ENCODE measurements at places on chromosomes 7 and 10. TPM values are rescaled to one million over a fixed set of nuclear protein-coding genes. Genes with fewer than 3 reads are reported as not detected.

DNA sequence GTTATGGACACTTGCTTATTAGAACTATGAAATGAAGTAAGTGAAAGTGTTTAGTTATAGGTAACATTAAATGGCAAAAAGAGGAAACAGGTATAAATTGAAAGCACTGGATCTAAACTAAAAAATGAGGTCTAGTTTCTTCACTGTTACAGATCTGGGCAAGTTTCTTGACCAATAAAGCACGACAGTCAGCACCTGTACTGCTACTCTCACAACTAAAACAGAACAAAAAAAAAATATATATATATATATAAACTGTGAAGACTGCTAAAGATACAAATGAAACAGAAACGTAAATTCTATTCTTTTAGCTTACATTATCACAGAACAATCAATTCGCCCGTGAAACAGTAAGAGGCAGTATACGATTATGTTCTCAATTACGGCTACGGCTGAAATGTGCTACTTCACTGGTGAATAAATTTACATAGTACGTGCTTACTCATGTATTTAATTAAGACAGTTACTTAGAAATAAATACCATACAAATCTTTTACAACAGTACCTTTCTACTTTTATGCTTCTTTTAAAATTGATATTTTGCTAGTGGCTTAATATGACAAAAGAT is 4.2 kb downstream of the AHR start:
- no peak for DNase-seq

The GPR22 gene
- 102 TPM for total RNA-seq

DNA sequence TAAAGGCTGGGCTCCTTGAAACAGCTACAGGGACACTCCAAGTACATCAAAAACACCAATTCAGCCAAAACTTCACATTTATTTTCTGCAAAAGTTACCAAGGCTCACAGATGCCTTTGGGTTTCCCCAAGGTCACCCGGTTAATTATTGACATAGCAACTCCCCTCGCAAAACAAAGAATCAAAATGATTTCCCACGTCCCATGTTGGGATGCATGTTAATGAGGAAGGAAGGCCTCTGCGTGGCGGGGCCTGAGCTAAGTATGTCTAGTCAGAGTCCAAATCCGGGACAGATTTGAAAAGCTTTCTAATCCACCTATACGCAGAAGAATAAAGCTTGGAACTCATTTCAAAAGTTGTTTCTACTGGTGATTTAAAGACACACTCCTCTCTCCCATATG is 535 bp upstream of the TMEM72 start:
- no peak for DNase-seq

DNA sequence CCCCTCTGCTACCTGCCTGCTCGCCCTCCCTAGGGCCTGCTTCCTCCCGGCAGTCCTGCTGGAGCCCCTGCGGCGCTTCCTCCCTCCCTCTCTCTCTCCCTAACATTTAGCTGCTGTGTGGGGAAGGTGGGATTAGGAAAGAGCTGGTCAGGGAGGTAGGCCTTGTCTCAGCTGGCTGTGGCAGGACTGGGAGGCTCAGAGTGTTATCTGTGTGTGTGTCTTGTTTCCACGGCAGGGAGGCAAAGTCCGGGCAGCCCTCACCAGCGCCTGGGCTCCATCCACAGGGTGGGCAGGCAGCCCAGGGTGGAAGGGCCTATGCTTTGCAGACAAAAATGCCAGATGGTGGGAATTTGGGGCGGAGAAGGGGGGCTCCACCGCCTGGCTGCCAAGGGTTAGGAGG is 105.7 kb downstream of the RPS24 start:
- no peak for DNase-seq

Measured in frontal cortex (tissue), 4 donors.